ENCODE measurements at places on chromosomes 2 and 18.

DNA sequence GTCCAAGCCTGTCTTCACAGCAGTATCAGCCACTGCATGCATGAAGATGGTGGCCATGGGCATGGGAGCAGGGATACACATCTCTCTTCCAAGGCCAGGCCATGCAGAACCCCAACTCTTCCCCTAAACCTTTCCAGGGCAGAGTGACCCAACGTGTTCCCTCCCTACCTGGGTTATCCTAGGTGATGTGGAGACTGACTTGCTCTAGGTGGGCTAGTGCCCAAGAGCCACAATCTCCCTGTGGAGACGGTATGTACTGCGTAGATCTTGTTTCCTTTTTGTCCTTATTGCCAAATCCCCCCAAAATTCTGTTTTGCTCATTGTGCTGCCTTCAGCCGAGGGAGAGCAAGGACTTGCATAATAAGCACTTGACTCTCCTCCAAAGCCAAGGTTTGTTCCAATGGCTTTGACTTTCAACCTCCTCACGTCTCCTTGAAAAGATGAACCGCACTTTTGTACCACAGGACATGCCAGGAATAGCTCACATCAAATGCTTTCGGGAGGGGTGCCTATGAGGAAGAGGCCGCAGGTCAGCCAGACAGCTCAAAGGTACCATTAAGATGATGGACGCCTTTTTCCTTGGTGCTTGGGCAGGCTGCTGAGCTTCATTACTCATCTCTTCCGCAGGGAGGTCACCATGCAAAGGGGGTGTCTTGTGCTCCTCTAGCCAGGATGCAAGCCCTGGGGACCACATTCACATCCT lies 76.2 kb upstream of the GLI2 start:
- DNase-seq: no peak

GRCh38 chr2:202019689-202020450 lies 13.8 kb upstream of the FZD7 start:
- no peak for DNase-seq

- DNase-seq: no peak
Measured at GRCh38 chr18:54229421-54230059, 5.1 kb upstream of the MBD2 start.

GRCh38 chr2:100882645-100883613 lies 63.0 kb downstream of the NPAS2 start:
- DNase-seq: no peak

GRCh38 chr2:212649646-212650045 lies 111.0 kb upstream of the ERBB4 start:
- DNase-seq: no peak

GRCh38 chr18:39681061-39681460 lies 2115.5 kb upstream of the CELF4 start:
- DNase-seq: no peak
